ENCODE measurements at places on chromosomes 6 and 20.
A peak's percentile ranks its signal among the peaks of the same experiment; 100 is the strongest.

- DNase-seq, result no peak
Observed at GRCh38 chr6:6407071-6407741, 86.7 kb upstream of the F13A1 start.

GRCh38 chr20:51583499-51583898 lies 41.0 kb upstream of the NFATC2 start:
- DNase-seq, result no peak

- no peak for DNase-seq
Observed at GRCh38 chr20:32494483-32495216, 90.5 kb downstream of the NOL4L start.

DNA sequence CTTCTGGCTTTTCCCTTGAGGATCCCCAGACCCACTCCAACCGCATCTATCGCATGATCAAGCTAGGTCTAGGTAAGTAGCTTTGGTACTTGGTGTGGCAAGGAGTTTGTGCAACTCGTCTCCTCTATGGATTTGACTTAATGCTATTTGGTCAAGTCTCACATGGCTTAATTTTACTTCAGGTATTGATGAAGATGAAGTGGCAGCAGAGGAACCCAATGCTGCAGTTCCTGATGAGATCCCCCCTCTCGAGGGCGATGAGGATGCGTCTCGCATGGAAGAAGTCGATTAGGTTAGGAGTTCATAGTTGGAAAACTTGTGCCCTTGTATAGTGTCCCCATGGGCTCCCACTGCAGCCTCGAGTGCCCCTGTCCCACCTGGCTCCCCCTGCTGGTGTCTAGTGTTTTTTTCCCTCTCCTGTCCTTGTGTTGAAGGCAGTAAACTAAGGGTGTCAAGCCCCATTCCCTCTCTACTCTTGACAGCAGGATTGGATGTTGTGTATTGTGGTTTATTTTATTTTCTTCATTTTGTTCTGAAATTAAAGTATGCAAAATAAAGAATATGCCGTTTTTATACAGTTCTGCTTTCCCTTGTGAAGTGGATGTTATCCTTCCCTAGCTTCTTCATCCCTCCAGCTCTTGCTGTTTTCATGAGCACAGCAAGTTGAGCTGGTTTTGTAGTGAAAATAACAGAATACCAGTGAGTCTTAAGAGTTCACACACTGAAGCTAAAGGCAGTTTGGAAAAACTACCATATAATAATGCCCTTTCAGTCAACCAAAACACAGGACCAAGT lies 3.8 kb downstream of the SLC35B2 start:
- peak; percentile 59 for DNase-seq

- no peak for DNase-seq
Observed at GRCh38 chr20:36040571-36040970, 72.2 kb downstream of the CNBD2 start.

GRCh38 chr20:52426856-52427255 lies 235.3 kb upstream of the ZFP64 start:
- DNase-seq, result no peak

GRCh38 chr6:5096482-5096881 lies 11.3 kb downstream of the PPP1R3G start:
- no peak for DNase-seq

GRCh38 chr20:50789968-50790650 lies 4.8 kb upstream of the BCAS4 start:
- DNase-seq, result no peak

- DNase-seq, result no peak
Observed at GRCh38 chr6:40352006-40352405, 235.2 kb downstream of the LRFN2 start.

DNA sequence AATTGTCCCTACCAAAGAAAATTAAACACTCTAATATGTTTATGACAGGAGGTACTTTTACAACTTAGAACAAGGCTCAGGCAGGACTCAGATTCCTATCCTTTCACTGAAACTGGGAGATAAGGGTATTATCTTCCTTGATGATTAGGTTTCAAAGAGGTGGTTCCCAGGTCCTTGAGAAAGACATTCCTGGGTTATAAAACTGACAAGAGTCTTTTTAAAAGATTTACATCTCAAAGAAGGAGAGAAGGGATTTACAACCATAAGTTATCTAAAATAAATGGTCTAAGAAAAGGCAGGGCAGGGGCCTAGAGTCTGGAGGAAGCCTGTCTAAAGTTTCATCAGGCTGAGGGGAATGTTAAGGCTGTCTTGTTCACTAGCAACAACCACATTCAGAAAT lies 1492.5 kb downstream of the HACE1 start:
- no peak for DNase-seq

DNA sequence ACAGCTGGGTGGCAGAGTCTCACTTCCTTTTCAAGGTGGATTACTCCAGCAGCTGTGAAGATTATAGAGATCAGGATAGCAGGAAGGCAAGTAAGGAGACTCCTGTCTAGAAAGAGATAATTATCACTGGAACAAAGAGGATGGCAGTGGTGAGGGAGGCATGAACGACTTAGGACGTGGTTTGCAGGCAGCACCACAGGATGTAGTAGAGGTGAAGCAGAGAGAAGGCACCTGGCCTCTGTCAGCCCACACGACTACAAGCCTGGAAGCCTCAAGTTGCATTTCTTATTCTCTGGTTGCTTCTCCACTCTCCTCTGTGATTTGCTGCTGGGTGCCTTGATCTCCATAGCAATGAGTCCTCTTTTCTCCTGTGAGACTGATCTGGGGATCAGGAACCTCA lies 62.7 kb downstream of the TSHZ2 start:
- no peak for DNase-seq

GRCh38 chr20:31605902-31606803 lies 1.1 kb downstream of the ID1 start:
- no peak for DNase-seq

DNA sequence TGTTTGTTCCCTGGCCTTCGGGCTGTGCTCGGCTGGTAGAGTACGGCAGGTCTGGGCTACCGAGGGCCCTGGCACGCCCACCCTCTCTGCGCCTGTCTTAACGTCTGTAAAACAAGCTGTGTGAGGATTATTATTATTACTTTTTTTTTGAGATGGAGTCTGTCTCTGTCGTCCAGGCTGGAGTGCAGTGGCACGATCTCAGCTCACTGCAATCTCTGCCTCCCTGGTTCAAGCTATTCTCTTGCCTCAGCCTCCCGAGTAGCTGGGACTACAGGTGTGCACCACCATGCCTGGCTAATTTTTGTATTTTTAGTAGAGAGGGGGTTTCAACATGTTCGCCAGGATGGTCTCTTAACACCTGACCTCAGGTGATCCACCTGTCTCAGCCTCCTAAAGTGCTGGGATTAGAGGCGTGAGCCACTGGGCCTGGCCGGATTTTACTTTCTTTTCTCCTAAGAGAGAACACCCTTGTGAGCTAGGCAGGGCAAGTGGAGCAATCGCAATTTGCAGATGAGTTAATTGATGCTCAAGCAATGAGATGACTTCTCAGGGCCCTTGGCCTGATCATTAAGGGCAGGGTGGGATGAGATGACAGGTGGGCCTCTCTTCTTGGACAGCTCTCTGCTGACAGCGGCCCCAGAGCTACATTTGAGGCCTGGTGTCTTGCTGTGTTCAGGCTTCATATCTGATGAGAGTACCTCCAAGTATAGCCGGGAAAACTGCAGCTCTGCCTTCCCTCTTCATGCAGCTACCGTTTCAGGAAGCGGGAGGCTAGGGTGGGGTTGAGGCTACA lies 859 bp upstream of the SMIM29 start:
- no peak for DNase-seq

GRCh38 chr6:21845018-21845417 lies 251.5 kb downstream of the SOX4 start:
- no peak for DNase-seq

GRCh38 chr6:137039010-137039409 lies 5.8 kb downstream of the IL20RA start:
- DNase-seq, result no peak

DNA sequence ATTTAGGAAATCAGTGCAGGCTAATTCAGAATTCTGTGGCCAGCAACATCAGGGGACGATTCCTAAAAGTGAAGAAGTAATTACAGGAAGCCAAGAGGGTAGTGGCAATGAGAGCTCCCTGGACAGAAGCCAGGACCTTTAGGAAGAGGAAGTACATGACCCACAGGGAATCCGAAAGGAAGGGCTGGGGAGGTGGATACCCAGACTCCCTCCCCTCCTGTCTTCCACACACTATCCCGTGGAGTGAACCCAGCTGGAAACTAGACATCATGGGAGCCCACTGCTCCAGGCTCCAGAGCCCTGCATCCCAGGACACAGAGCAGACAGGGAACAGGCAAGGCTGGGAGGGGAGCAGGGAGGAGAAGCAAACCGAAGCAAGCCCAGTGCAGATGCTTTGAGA lies 83.0 kb downstream of the SNX5 start:
- no peak for DNase-seq

- no peak for DNase-seq
Observed at GRCh38 chr6:53139841-53140413, 8.7 kb downstream of the GCM1 start.

- no peak for DNase-seq
Observed at GRCh38 chr6:66568271-66568670, 861.2 kb upstream of the EYS start.

- DNase-seq, result no peak
Observed at GRCh38 chr6:35385457-35386202, 43.3 kb downstream of the PPARD start.

DNA sequence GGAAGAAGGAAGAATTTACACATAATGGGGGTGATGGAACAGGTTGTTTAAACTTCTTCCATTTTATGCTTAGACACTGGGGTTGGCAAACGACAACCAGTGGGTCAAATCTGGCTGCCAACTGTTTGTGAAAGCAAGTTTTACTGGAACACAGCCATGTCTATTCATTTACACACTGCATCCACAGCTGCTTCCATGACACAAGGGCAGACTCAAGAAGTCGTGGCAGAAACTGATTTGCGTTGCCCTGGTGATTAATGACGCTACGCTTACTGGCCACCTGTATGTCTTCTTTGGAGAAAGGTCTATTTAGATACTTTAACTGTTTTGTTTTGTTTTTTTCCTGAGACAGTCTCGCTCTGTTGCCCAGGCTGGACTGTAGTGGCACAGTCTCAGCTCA lies 19.0 kb downstream of the CTCFL start:
- DNase-seq, result no peak

DNA sequence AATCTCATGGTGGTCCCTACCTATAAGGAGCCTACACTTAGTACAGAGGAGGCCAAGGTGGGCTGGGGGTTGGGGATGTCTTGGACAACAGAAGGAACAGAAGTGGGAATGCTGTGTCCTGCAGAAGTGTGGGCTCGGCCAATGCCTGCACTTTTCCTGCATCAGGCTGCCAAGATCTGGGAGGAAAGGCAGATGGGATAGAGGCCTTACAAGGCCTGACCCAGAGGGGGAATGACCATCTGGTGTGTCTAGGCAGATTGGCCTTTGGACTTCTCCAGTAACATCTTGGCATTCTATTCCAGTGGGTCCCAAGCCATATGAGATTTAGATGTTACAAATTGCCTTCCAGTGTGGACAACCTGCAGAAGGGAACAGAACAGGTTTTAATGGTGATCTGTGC lies 124.7 kb upstream of the GPR6 start:
- no peak for DNase-seq

DNA sequence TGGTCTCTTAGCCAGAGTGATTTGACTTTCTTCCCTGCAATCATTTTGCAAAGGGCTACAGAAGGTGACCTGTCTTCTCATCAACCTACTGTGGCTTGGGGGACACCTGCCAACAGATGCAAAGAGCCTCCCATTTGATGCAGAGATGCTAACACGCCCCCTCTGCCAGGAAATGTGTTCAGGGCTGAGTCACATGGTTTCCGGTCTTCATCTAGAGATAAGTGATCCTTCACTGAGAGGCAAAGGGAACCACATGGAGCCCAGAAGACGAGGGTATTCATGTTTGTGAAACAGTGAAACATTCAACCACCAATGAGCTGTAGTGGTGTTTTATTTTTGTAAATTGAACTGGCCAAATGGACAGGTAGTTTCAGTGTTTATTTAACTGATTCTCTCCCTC lies 109.0 kb upstream of the RIN2 start:
- no peak for DNase-seq

DNA sequence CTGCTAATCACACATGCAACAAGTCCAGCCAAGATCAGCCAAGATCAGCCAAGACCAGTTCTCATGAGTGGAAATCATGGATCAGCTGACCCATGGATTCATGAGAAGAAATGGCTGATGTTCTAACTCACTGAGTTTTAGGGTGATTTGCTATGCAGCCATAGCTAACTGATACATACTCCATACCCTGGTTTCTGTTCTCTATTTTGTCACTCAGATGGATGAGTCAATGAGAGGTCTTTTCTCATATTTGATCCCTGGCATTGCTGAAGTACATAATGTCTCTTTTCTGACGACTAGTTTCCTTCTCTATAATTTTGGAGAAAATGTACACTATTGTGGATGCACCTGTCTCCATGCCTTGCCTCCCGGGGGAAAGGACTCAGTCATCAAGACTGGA lies 118.4 kb upstream of the LY86 start:
- no peak for DNase-seq

GRCh38 chr6:79634491-79635231 lies 3.5 kb downstream of the SH3BGRL2 start:
- DNase-seq, result no peak

GRCh38 chr20:10784554-10785183 lies 110.9 kb upstream of the JAG1 start:
- no peak for DNase-seq

- no peak for DNase-seq
Observed at GRCh38 chr20:48761023-48761785, 66.6 kb downstream of the PREX1 start.

DNA sequence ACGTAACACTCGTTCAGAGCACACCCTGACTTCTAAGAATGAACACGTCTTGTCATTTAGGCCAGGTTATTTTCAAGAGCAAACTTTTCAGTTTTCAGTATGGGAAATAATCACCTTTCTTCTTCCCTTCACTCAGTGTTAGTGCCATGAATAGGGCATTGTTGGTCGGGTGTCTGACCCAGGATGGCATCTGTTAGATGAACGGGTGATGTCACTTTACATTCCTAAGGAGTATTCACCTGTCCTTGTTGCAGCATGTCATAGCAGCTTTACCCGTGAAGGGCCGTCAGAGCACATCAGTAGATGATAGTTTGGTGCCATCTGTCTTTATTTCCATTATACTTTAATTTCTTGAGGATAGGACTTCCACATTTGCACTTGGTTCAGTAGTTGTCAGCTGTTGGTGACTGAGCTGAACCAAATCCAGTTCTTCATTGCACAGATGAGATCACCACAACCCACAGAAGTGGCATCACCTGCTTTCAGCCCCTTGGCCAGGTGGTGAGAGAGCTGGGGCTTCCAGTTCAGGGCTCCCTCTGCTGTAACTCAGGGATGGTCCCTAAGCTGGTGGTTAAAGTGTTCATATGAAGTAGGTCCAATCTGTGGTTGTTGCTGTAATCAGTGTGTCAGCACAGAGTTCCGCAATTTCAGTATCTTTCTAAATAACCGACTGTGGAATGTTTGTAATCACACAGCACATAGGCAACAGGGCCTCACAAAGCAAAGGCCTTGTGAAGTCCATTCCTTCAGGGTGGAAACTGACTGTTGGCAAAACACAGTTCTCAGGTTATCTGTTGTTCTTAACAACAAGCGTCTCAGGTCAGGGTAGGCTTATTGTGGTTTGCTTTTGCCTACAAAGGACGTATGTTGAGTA lies 68.2 kb downstream of the FAM120B start:
- no peak for DNase-seq

- peak; percentile 35 for DNase-seq
Observed at GRCh38 chr6:2111162-2111677, 134.2 kb downstream of the GMDS start.

Data from T-helper 2 cell treated with Interferon-gamma antibody and Interleukin-4, amounts not matched to agents 5 μg/mL and 100 μg/mL, for 36 hours (primary cell).